ENCODE measurements at places on chromosomes 13 and 19.
A peak's percentile ranks its signal among the peaks of the same experiment; 100 is the strongest.

DNA sequence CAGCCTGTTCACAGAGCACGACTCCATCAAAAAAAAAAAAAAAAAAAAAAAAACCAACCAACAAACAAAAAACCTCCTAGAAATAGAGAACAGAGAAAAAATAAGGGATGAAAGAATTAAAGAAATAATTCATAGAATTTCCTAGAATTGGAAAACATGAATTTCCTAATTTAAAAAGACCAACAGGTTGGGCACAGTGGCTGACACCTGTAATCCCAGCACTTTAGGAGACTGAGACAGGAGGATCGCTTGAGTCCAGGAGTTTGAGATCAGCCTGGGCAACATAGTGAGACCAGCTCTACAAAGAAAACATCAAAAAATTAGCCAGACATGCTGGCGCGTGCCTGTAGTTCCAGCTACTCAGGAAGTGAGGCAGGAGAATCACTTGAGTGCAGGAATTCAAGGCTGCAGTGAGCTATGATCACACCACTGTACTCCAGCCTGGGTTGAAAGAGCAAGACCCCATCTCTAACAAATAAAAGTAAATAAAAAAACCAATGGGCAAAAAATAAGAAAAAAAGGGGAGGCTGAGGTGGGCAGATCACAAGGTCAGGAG lies 6.5 kb downstream of the SPART start:
- DNase-seq: no peak

- DNase-seq: no peak
These were observed 33.0 kb downstream of the ZIC2 start for GRCh38 chr13:100014621-100015020.

GRCh38 chr13:75864718-75865117 lies 228.6 kb downstream of the LMO7 start:
- no peak for DNase-seq

DNA sequence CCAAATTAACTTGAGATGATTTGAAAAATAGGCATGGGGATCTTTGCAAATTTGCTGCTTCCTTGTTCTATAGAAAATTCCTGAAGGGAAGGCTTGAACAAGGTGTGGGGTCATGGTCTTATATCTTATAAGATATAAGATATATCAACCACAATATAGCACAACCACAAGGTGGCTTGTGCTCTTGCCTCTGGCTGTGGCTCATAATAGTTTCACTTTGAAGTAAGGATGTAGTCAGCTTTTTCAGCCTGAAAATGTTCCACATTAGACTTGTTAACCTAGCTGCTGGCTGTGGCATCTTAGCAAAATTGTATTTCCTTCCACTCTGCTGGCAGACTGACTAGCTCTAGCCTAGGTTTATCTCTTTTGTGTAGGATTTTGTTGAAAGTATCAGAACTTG lies 169.7 kb downstream of the KLF5 start:
- peak; percentile 58 for DNase-seq

GRCh38 chr19:43311706-43312105 lies 41.8 kb upstream of the CD177 start:
- no peak for DNase-seq

- no peak for DNase-seq
These were observed 118.0 kb downstream of the KL start for GRCh38 chr13:33134213-33134612.

DNA sequence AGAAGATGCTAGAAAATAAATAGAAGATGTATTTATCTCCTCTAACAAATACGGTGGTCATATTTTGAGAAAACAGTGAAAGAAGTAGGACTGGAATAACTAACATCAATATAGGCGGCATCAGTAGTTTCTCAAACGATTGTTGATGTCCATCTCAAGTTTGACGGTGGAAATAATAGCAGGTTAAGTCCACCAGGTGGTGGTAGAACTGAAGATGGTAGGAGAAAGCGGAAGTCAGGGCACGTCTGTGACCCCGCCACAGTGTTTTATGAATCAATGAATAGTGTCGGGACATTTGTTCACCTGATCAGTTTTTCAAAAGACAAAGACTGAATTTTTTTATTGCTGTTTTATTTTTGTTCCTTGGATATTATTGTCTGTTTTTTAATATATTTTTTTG lies 706.4 kb upstream of the SLC10A2 start:
- DNase-seq: no peak

GRCh38 chr13:98826146-98826545 lies 73.7 kb upstream of the SLC15A1 start:
- no peak for DNase-seq

GRCh38 chr13:100298116-100298681 lies 209.3 kb downstream of the PCCA start:
- DNase-seq: no peak

GRCh38 chr13:81714513-81714912 lies 1373.6 kb upstream of the SPRY2 start:
- DNase-seq: no peak

DNA sequence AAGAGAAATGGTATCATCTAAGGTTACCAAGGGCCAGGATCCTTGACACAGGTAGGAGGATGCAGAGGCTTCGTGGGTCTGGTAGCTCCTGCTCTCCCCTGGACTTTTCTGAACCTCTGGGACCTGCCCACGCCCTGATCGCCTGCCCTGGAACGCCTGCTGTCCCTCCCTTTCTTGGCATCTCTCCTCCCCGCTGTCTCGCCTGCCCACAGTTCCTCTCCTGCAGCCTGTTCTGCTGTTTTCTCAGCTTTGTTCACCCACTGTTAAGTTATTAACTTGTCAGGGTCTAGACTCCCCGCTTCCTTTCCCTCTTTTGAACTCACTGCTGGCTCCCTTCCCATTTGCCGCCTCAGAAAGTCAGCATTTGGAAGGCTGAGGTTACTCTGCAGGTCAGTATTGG lies 19.8 kb downstream of the SERP2 start:
- no peak for DNase-seq

- no peak for DNase-seq
These were observed 15.5 kb downstream of the SLC25A30 start for GRCh38 chr13:45402641-45403040.

DNA sequence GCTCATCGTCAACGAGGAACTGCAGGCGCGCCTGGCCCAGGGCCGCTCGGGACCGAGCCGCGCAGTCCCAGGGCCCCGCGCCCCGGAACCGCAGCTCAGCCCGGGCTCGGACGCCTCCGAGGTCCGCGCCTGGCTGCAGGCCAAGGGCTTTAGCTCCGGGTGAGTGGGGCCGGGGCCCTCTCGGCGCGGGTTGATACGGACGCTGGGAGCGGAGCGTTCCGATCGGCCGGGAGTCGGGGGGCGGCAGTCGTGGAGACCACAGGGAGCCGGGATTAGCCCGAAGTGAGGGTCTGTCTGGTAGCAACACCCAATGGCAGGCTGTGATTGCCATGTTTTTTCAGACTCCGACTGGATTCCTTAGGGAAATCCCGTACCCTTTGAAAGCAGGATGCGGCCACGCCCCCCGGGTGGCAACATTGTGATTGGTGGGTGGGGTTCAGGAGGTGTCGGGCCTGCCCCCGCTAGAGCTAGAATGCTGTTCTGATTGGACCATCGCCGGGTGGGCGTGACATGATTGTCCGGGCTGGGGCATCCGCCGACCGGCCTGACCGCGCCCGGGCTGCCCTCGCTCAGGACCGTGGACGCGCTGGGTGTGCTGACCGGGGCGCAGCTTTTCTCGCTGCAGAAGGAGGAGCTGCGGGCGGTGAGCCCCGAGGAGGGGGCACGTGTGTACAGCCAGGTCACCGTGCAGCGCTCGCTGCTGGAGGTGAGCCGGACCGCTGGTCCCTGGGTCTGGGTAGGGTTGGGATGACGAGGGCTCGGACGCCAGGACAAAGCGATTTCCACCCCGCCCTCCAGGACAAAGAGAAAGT lies 11.3 kb downstream of the EPS8L1 start:
- DNase-seq: no peak

GRCh38 chr13:44797685-44798084 lies 191.6 kb downstream of the NUFIP1 start:
- no peak for DNase-seq

DNA sequence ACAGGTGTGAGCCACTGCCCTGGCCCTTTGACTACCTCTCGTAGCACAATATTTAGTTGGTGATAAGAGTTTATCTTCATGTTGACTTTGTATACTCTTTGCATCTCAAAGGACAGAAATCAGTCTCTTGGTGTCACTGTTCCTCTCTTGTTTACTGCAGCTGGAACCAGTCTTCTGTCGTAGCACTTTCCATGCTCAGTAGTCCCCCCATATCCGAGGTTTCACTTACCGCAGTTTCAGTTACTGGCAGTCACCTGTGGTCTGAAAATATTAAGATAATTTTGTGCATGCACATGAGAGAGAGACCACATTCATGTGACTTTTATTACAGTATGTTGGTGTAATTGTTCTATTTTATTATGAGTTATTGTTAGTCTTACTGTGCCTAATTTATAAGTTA lies 49.1 kb downstream of the WASF3 start:
- no peak for DNase-seq

DNA sequence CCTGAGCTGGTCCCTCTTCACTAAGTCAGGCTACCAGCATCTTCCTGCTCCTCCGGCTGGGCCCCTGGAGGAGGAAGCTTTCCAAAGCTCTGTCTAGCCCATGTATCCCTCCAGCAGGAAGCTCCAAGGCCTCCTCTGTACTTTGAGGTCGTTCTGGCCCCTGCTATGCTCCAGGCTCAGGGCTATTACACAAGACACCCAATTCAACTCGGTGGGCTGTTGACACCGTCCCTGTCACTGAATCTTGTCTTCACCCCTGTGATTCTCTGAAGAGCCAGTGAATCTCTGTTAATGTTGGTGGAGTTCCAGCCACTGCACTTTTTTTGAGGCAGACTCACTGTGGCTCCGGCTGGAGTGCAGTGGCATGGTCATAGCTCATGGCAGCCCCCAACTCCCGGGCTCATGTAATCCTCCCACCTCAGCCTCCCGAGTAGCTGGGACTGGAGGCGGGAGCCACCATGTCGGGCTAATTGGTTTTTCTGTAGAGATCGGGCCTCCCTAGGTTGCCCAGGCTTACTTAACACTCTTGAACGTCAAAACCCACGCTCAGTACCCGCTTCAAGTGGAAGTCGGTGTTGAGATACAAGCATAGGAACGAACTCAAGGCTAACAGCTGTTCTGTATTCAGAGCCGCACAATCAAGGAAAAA lies 512 bp upstream of the REX1BD start:
- DNase-seq: no peak

All from DND-41 (cell line).